ENCODE measurements at places on chromosomes 3 and 15.

GRCh38 chr15:38463893-38464292 is 10.0 kb downstream of the FAM98B start:
- no peak for DNase-seq

- DNase-seq, result no peak
Observed at GRCh38 chr15:32981536-32981935, 213.0 kb downstream of the FMN1 start.

GRCh38 chr3:71128961-71129360 is 454.6 kb downstream of the FOXP1 start:
- no peak for DNase-seq

DNA sequence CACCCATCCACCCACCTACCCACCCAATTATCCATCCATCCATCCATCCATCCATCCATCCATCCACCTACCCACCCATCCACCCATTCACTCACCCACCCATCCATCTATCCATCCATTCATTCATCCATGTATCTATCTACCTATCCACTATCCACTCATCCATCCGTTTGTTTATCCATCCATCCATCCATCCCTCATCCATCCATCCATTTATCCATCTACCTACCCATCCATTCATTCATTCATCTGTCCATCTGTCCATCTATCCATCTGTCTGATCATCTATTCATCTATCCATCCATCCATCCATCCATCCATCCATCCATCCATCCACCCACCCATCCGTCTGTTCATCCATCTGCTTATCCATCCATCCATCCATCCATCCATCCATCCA is 65.7 kb downstream of the FBLN2 start:
- no peak for DNase-seq

DNA sequence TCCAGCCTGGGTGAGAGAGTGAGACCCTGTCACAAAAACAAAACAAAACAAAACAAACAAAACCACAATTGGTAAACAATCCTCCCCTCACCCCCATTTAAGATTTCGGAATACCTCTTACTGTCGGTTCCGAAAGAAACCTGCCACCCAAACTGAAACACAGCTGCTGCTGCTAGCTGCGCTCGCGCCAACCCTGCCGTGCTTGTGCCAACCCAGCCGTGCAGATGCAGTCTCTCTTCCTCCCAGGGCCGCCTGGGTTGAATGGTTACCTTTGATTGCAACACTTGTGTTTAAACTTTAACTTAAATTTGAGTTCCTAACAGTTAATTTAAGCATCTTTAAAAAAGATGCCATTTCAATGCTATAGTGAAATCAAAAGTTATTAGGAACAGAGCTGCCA is 28.5 kb upstream of the SPTBN5 start:
- no peak for DNase-seq

DNA sequence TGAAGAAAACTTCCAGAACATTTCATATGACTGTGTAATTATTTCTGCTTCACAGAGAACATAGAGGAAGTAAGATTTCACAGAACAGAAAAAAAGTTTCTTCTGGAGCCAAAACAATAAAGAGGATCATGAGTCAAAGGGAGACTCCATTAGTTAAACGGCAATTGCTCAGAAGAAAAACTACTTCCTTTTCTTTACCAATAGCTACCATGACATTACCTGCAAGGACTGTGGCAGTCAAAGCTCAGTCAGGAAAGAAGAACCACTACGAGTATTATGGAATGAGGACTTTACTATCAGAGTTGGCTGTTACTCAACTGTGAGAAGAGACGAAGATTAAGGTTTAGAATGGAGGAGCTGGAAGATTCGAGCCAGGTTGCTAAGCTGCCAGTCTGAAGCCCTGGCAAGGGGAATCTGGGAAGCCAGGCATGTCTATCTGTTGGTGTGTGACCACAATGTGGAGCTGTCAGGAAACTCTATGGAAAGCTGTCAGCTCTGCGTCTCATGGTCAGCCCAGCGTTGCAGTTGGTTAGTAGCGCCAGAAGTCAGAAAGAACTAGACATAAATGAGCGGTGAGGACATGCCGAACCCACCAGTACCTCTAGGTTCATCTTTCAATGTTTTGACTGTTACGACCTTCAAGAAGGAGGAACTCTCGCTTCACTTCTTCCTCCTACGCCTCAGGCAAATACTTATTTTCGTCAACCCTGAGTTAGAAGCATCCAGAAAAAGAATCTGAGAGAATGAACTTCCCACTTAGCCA is 604.3 kb downstream of the FGF12 start:
- DNase-seq, result no peak

- DNase-seq, result no peak
Observed at GRCh38 chr15:87577336-87577735, 679.2 kb downstream of the NTRK3 start.

- DNase-seq, result no peak
Observed at GRCh38 chr3:126546549-126547239, 12.0 kb downstream of the C3orf22 start.

DNA sequence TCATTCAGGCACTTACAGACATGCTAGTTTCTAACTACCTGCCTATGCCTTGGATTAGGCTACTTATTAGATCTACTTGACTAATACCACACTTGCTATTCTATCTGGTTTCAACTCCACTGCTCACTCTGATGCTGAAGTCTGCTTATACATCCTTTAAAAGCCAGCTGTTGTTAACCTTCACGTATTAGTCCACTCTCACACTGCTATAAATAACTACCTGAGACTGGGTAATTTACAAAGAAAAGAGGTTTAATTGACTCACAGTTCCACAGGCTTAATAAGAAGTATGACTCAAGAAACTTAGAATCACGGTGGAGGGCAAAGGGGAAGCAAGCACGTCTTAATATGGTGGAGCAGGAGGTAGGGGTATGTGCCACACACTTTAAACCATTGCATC is 47.7 kb upstream of the ANKRD28 start:
- DNase-seq, result no peak

- DNase-seq, result no peak
Observed at GRCh38 chr3:40079203-40079846, 230.2 kb upstream of the EIF1B start.

DNA sequence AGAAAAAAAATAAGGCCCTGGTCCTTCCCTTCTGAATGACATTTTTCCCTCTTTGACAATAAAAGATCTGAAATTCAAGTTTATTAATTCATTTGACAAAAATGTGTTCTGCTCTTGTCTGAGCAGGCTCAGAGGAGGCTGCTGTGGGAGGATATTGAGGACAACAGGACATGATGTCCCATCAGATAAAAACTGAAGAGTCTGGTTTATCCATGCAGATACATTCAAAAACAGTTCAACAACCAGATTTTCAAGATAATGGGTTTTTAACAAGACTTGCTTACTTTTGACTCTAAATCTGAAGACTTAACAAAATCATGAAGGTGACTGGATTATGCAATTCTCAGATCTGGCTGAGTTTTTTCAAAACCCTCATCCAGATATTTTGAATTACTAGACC is 36.9 kb upstream of the STRIT1 start:
- no peak for DNase-seq

DNA sequence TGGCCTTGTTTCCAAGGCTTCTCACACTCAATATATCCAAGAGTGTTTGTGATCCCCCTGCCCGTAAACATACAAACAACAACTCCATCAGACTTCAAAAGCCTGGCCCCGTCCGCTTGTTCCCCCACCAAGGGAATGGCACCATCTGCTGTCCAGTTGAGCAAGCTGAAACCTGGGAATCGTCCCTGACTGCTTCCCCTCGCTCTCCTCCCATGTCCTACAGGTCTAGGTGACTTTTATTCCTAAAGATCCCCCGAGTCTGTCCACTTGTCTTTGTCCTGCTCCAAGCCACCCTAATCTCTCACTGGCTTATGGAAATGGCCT is 27.9 kb upstream of the FAM174B start:
- DNase-seq, result no peak

DNA sequence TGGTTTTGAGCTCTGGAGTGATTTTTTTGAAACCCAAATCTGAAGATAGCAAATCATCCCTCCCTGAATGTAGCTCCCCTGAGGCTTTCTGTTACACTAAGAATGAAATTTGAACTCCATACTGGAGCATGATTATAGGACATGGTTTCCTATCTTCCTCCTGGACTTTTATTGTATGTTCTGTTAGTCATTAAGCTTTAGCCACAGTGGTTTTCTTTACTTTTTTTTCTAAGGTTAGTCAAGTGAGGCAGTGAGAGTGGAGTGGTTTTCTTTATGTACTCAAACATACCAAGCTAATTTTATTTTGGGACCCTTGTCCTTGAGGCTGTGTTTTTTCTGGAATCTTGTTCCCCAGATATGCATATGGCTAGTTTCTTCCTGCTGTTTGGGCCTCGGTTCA is 55.2 kb upstream of the FRMD4B start:
- DNase-seq, result no peak

DNA sequence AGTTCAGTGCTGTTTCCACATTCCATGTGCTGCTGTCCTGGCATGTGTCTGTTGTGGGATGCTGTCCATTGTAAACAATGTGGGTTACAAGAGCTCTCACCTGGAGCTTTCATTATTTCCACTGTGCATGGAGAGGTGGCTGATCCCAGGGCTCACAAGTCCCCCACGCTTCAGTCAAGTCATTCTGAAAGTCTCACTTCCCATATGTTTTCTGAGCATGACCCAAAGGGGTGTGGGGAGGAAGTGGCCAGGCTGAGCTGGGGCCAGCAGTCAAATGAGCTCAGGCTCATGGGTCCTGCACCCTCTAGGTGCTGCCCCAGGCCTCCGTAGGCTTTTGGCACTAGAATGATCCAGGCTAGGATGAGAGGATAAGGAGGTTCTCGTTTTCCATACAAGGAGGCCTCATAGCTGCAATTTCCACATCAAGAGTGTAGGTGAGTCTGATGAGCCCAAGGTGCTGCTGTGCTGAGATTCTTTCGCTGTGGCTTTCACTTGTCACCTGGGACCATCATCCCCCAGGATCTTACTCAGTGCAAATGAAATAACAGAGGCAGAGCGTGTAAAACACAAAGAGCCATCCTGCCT is 22.0 kb downstream of the STARD5 start:
- DNase-seq, result no peak

DNA sequence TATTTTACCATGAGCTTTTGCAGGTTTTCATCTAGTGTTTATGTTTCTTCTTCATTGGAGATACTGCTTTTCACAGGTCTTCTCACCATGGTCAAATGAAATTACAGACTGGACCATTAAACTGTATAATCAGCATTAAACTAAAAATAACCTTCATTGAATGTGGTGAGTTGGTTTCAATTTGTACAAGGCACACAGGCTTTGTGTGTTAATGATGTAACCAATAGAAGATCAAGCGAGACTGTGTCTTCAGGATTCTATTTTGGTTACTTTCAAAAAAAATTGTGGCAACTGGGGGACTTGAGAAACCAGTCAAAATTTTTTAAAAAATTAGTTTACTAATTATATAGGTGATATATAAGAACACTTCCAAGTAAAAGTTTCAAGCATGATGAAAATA is 54.3 kb upstream of the GCSAM start:
- no peak for DNase-seq

GRCh38 chr15:41730543-41730942 is 43.7 kb upstream of the MAPKBP1 start:
- no peak for DNase-seq

- DNase-seq, result no peak
Observed at GRCh38 chr15:42152196-42152920, 4.1 kb downstream of the PLA2G4F start.

DNA sequence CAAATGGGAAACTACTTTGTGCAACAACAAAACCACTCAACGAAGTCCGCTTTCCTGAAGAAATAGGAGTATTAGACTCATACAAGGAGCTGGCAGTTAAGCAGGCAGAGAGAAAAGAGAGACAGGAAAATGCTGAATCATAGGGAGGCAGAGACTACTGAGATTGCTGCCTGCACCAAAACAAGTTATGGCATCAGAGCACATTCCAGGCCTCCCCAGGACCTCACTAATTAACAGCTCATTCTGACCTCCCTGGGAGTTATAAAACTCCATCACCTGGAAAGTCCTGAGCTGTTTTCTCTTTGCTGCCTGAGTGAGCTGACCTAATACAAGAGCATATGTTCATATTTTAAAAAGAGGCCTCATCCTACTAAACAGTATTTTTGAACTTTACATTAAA is 741.0 kb downstream of the MCTP2 start:
- no peak for DNase-seq

- no peak for DNase-seq
Observed at GRCh38 chr3:50515565-50516439, 12.4 kb upstream of the CACNA2D2 start.

GRCh38 chr3:196810963-196811581 is 56.6 kb upstream of the SENP5 start:
- no peak for DNase-seq

DNA sequence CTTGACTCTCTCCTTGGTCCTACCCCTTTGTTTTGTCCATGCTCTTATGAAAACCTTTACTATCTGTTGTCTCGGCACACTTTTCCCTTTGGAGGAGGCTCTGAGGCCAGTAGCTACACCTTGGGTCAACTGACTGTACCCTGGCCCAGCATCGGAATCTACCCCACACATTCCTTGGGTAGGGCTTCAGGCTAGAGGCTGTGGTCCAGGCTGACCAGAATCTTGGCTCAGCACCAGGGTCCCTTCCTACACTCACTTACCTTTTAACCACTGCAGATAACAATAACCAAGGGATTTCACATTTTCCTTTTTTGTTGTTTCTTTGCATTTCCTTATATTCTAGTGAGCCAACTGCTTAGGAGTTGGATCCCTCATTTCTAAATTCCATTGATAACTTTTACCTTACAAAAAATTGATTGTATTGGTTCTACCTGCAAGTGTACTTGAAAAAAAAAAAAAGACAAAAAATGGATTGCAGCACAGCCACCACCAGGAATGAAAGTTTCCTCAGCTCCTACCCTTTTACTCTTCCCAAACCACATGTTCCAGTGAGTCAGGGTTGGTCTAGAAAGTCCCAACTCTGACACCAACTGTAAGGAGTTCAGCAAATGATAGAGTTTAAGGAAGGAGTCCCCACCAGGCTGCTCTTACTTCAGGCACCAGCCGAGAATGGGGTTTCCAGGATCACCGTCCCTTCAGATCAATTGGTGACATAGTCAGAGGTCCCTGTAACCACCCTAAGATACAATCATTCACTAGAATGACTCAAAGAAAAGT is 95.6 kb downstream of the FBLN2 start:
- DNase-seq, result no peak

DNA sequence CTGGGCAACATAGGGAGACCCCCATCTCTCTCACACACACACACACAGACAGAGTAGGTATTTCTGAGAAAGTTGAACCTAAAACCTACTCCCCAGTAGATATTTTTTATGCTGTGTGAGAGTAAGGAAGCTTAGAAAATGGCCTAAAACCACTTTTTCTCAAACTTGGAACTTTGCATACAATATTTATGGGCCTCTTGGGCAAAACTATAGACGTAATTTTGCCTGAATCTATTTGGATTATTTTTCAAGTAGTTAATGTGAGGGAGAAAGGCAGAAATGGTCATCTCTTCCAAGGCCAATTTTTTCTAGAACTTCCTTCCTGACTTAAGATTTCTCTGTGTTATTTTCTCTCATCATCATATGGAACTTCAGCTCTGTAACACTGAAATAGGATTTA is 81.7 kb downstream of the ZNF609 start:
- no peak for DNase-seq

GRCh38 chr3:82556113-82556512 is 794.7 kb upstream of the GBE1 start:
- no peak for DNase-seq

GRCh38 chr3:181700168-181701087 is 11.3 kb upstream of the SOX2 start:
- DNase-seq, result peak; percentile 82

Data from anterior cingulate cortex (tissue), 58 donors.